ENCODE measurements at places on chromosomes 5 and 9.

- DNase-seq = no peak
Observed at GRCh38 chr5:16626696-16627264, 10.0 kb upstream of the RETREG1 start.

GRCh38 chr9:131640438-131641137 lies 95.3 kb downstream of the PRRT1B start:
- peak; percentile 52 for DNase-seq

DNA sequence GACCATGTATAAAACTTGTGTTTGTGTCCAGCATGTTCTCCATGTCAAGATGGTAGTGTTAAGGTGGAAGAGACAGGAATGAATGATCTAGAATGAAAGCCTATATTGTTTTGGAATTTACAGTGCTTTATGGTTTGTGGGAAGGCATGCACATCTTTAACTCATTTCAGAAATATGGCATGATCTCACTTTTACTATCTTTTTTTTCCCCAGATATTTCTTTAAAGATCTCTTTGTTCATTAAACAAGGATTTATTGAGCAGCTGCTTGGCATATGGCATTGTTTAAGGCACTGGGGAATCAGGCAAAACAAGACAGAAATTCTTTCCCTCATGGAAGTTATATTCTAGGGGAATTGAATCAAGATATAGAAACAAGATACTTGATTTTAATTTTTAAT lies 51.7 kb downstream of the SLC12A2 start:
- peak; percentile 55 for DNase-seq

DNA sequence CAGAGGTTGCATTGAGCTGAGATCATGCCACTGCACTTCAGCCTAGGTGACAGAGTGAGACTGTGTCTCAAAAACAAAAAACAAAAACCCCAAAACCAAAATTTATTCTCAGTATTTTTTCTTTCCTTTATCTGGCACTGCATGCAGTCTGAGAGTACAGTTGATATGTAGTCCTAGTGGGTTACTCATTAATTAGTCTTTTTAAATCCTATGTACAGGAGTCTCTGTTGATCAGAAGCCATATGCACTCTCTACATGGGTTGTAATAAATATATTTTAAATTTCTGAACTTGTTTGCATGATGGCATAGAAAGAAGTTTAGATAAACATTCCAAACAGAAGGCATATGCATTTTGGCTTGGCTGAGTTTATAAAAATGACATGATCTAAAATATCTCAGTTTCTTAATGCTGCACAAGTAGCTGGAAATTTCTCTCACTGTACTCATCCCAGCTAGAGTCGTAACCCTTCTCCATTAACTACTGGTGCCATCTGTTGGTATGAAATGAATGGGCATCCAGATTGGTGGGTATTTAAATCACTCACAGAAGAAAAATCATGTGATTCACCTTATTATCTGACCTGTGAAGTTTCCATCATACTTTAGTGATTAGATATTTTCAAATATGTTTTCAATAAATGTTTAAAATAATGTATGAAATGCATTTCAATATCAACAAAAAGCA lies 284.8 kb downstream of the CTNND2 start:
- DNase-seq = peak; percentile 1
